ENCODE measurements at places on chromosomes 4 and X.

- DNase-seq, result no peak
Observed at GRCh38 chr4:118173956-118174725, 139.9 kb downstream of the NDST3 start.

DNA sequence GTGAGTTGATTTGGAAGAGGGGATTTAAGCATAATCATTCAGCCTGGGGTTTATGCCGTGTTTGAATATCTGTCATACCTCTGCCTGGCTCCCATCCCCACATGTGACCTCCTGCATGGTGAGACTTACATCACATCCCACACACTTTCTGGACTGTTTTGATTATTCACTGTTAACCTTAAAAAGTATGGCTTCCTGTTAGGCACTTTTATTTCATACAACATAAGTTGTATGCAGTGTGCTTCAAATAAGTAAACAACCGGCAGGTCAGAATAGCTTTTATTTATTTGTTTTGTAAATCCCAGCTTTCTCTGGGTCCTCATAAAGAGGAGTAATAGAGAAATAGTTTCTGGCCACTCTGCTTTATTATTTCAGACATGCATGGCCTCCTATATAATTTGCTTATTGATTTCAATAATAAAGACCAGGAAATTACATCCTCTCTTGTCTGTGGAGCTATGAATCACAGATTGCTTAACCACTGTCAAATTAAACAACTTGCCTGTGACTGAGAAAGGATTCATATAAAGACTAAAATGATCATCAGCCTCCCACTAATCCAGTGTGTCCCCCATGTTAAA lies 376.8 kb upstream of the ZFP42 start:
- DNase-seq, result no peak

DNA sequence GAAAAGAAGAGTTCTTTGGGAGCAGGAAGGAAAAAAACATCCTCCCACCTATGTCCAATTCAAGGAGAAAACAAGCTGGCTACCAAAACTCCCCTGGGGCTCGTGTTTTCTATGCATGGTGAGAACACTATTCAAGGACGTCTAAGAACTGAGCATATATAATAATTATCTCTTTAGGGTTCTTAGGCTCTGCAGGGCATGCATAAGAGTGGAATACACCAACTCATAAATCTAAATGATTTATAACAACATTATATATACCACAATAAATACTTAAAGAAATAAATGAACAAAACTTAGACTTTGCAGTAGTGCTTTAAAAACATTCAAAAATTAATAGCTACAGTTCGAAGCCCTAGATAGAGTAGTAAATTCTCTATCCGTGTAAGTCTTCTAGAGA lies 19.5 kb upstream of the TMEM154 start:
- DNase-seq, result no peak

- DNase-seq, result no peak
Observed at GRCh38 chrX:24202465-24203031, 53.0 kb downstream of the ZFX start.

DNA sequence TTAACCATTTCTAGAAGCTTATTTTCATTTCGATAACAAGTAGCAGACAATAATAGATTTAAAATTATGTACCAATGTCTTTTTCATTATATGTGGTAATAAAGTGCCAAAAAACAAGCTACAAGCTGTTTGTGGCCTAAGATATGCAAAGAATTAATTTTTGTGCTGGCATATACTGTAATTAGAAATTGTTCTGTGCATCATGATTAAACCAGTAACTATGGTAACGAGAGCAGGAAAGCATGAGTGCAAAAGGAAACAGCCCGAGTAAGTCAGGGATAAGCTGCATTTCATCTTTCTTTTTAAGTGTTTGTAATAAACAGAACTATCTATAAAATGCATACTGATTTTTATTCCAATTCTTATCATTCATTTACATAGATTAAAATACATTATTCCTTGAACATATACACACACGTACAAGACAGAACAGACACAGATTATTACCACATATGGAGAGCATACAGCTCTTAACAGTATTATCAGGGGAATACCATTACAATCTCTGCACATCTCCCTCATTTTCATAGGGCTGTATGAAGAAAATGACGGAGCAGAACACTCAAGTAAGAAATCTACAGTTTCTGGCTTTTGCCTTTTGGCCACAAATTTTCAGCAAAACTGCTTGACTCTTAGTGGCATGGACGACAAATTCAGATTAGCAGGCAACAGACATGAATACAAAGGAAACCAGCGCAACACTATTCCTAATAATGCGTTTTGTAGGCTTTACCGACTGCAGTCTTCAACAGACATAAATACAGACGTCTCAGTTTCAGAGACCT lies 121.3 kb upstream of the WDR17 start:
- no peak for DNase-seq

DNA sequence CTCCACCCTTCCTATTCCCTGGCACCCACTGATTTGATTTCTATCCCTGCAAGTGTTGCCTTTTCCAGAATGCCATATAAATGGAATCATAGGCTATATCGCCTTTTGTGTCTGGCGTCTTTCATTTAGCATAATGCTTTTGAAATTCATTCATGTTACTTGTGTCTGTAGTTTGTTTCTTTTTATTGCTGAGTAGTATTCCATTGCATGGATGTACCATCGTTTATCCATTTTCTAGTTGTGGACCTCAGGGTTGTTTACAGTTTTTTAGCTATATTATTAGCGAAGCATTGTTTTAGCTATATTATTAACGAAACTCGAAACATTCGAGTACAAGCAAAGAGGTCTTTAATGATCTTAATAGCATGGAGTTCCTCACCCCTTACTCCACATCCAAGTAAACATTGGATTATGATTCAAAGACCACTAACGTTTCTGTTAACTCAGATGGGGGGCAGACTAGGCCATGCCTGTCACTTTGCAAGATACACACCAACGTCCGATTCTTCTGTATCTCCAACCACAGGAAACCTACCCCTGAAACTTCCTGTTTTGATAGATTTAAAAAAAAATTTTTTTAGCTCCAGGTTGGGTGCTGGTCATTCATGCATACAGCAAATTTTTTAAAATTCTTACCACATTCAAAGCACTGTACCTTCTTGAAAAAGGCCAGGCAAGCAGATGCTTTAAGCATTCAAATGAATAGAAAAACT lies 1.1 kb downstream of the DCK start:
- no peak for DNase-seq

GRCh38 chrX:155993421-155993820 lies 4.1 kb upstream of the IL9R start:
- DNase-seq, result no peak

- DNase-seq, result no peak
Observed at GRCh38 chr4:44563496-44563895, 87.9 kb downstream of the YIPF7 start.

GRCh38 chrX:96619588-96619987 lies 65.1 kb upstream of the DIAPH2 start:
- DNase-seq, result no peak

DNA sequence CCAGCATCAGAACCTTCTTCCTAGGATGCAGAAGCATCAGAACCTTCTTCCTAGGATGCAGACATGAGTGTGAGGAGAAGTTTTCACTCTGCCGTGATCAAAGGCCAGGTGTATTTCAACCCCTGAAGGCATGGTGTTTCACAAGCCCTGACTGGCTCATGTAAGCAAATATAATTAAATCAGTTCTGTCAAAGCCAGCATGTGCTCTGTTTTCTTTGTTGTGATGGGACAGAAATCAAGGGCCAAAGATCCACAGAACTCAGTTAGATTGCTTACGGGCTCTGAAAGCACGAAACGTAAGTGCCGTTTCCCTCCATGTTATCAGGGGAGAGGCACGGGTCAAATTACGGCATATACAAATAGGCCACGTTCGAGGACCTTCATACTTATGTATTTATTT lies 32.0 kb upstream of the CLDN24 start:
- DNase-seq, result no peak

DNA sequence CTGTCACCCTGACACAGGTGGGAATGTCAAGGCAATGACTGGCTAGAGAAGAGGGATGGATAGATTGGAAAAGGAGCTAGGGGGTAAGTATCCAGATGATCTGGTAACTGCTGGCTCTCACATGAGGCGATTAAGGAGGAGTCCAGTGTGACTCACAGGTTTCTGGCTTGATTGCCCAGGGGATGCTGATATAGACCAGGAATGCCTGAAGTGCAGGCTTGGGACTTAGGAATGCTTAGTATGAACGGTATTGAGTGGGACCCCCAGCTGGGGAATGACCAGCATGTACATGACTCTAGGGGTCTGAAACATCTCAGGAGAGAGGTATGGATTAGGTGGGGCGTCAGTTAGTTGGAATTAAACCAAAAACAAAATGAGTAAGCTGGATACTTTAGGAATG lies 65.8 kb upstream of the PRPS1 start:
- DNase-seq, result no peak

Data from inflammatory macrophage treated with lipopolysaccharide for 4 hours (primary cell).